ENCODE measurements at places on chromosomes 2 and 18. TPM values are rescaled to one million over a fixed set of nuclear protein-coding genes. Genes with fewer than 3 reads are reported as not detected.

DNA sequence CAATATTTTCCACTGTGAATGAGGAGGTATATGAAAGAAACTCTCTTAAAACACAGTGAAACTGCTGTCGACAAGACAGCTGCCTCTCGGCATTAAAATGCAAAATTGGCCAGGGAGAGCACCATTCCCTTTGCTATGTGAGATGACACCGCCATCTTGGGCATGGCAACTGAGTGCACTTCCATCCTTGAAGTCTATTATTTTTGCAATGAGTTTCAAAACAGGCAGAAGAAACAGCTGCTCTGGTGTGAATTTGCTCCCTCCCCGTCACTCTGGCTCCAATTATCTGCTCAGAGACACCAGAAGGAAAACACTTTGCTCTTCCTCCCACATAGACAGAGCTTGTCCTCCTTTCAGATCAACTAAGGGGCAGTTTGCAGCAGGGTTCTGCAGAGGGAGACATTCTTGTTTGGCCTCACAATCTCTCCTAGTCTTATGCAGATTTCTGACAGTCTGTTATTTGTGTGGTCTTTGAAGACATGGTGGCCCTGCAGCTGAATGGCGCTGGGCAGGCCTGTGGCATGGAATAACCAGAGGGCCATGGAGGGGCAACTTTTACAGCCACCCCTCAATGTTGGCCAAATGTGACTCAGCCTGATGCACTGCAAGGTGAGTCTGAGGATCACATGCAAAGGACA is 48.6 kb upstream of the SEC11C start:
- peaks cover 8% of the 10 kb centered on the region for H3K4me1 ChIP-seq
- H3K27ac ChIP-seq = no peak overlapping the region
- DNase-seq = peak; percentile 42
- H3K36me3 ChIP-seq = no peaks in the 10 kb centered on the region
- H3K4me3 ChIP-seq = no peak overlapping the region

GRCh38 chr2:25838152-25838756 is 40.0 kb downstream of the ASXL2 start:
- no peak overlapping the region for H3K27ac ChIP-seq
- H3K4me3 ChIP-seq = no peak overlapping the region
- no peaks in the 10 kb centered on the region for H3K4me1 ChIP-seq

- no peaks in the 10 kb centered on the region for H3K27me3 ChIP-seq
- no peak overlapping the region for H3K27ac ChIP-seq
- no peak overlapping the region for H3K4me3 ChIP-seq
Measured at GRCh38 chr2:167504061-167504460, 615.8 kb downstream of the XIRP2 start.

DNA sequence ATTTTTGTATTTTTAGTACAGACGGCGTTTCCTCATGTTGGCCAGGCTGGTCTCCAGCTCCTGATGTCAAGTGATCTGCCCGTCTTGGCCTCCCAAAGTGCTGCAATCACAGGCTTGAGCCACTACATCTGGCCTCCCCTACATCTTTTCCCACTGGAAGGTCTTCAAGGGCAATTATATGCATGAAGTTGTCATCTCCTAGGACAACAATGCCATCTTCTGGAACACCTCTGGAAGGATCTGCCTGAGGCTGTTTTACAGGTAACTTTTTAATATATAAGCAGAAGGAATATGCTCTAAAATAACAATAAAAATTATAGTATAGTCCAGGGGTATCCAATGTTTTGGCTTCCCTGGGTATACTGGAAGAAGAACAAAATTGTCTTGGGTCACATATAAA is 321.4 kb downstream of the AFF3 start:
- no peaks in the 10 kb centered on the region for H3K36me3 ChIP-seq
- H3K4me3 ChIP-seq = no peak overlapping the region

DNA sequence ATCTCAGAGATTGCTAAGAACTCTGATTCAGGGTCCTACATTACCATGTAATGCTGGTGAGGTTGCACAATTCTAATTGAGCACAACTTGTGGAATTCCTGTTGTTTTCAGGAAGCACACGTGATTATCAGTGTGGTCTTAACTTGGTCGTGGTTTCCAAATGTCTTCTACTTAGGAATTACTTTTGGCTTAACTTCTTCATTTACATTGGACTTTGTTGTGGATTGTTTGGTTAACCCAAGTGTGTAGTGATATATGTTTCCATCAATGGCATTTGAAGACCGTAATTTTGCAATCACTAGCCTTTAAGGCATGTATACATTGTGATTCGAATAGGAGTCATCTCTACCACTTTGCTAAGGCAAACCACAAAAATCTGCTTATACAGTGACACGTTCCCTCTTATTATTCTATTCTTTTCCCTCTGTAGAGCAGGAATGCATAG is 373.3 kb downstream of the IRS1 start:
- no peak overlapping the region for H3K27ac ChIP-seq
- no peaks in the 10 kb centered on the region for H3K27me3 ChIP-seq
- H3K36me3 ChIP-seq = no peaks in the 10 kb centered on the region
- H3K4me1 ChIP-seq = peaks cover 5% of the 10 kb centered on the region

DNA sequence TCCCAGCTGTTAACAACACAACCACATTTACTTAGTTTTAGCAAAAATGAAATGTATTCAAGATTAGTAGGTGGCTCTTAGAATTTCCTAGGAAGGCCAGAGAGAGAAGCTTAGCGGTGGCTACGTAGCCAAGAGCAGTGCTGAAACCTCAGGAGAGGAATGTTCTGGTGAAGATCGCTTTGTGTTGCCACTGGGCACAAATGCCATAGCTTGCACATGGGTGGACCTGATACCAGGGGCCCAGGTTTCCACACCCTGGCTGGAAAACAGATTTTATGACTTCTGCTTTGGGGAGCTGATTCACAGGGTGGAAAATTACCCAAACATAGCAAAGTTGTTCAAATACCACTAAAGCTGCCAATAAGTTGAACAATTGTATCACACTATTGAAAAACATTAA is 43.4 kb downstream of the THUMPD2 start:
- H3K4me3 ChIP-seq = no peak overlapping the region
- H3K27ac ChIP-seq = no peak overlapping the region
- H3K27me3 ChIP-seq = no peaks in the 10 kb centered on the region
- no peak for DNase-seq
- peaks cover 5% of the 10 kb centered on the region for H3K36me3 ChIP-seq

DNA sequence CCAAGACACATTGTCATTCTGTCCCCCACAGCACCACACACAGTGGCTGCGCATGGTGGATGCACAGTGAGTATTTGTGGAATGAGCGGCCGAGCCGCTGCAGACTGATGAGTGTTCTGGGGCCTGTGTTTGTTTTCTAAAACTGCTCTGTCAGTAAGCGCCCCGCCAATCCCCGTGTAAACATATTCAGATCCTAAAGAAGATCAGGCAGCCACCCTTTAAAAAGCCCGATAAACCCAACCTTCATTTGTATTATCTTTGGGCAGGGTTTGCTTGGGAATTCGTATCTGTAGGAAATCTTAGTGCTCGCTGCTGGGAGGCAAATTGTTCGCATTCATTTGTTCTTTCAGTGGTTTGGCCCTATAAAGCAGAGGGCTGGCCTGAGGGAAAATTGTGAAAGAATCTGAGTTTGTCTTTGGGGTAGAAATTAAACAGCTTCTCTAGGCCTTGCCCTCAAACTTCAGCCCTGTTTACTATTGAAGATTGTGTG is 68.6 kb downstream of the TGOLN2 start:
- peak overlapping the region; percentile 94 for H3K27ac ChIP-seq
- H3K27me3 ChIP-seq = no peaks in the 10 kb centered on the region
- no peaks in the 10 kb centered on the region for H3K36me3 ChIP-seq
- H3K4me3 ChIP-seq = 0 out of 2 replicates have a peak overlapping the region, but pooled peaks have one; percentile 3
- peak; percentile 75 for DNase-seq

- no peaks in the 10 kb centered on the region for H3K4me1 ChIP-seq
- DNase-seq = no peak
- H3K36me3 ChIP-seq = no peaks in the 10 kb centered on the region
- H3K4me3 ChIP-seq = no peak overlapping the region
Measured at GRCh38 chr2:239814861-239815601, 210.1 kb downstream of the NDUFA10 start.

- H3K36me3 ChIP-seq = peaks cover 8% of the 10 kb centered on the region
- no peaks in the 10 kb centered on the region for H3K27me3 ChIP-seq
- H3K27ac ChIP-seq = no peak overlapping the region
- no peak for DNase-seq
- no peak overlapping the region for H3K4me3 ChIP-seq
Measured at GRCh38 chr2:97871096-97871780, 124.5 kb downstream of the TMEM131 start.

DNA sequence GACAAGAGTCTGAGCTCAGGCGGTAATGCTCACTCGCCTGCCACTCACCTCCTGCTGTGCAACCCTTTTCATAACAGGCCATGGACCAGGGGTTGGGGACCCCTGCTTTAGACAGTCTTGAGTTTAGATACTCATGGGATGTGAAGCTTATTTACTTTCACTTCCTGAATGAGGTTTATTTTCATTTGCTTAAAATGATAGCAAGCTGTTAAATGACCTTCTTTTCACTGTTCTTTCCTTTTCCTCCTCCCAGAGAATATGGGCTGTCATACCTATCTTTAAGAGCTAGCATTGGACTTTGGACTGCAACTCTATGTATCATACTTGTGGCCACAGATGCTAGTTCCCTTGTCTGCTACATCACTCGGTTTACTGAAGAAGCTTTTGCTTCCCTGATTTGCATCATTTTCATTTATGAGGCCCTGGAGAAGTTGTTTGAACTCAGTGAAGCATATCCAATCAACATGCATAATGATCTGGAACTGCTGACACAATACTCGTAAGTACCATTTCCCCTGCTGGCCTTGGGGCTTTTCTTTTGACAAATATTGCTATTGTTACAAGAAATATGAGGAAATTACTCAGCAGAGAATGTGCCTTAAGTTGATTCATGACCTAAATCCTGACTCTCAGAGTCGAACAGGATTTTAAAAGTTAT is 168.5 kb downstream of the DPP4 start:
- H3K27ac ChIP-seq = no peak overlapping the region
- no peak overlapping the region for H3K4me3 ChIP-seq
- H3K4me1 ChIP-seq = no peaks in the 10 kb centered on the region
- H3K36me3 ChIP-seq = no peaks in the 10 kb centered on the region
- DNase-seq = no peak
- no peaks in the 10 kb centered on the region for H3K27me3 ChIP-seq

DNA sequence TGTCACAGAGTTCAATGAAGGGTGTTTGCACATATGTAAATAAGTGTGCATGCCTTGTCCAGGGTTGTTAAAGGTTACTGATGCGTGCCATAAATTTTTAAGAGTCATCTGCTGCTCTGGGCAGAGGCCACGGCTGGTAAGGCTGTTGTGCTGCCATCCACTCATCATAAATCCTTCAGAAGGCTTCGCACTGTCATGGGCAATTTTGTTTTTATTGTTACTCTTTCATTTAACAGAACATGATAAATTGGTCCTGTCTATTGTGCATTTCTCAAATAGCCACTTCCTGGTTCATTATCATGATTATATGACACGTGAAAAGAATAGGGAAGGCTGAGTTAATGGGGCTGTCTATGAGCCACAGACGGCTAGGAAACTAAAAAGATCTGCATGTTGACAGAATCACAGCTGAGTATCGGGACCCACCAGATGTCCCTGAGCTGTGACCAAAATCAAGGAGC is 634.3 kb upstream of the SOX11 start:
- no peaks in the 10 kb centered on the region for H3K36me3 ChIP-seq
- no peak overlapping the region for H3K4me3 ChIP-seq
- no peaks in the 10 kb centered on the region for H3K27me3 ChIP-seq
- no peaks in the 10 kb centered on the region for H3K4me1 ChIP-seq
- no peak for DNase-seq

DNA sequence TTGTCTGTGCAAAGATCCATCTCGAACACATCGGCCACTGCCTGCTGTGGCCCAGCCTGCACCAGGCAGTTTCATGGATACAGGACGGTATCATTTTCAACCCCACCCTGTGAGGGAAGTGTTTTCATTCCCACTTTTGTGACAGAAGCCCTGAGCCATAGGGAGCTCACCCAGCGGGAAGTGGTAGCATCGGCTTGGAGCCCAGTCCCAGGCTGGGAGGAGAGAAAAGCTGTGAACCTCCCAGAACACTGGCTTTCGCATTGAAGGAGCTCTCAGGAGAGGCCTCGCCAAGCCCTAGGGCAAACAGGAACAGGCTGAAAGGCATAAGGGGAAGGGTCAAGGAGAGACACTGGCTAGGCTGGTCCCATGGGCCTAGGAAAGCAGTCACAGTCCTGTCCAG is 166.1 kb downstream of the TFCP2L1 start:
- H3K36me3 ChIP-seq = no peaks in the 10 kb centered on the region
- H3K4me3 ChIP-seq = no peak overlapping the region
- H3K4me1 ChIP-seq = no peaks in the 10 kb centered on the region
- H3K27ac ChIP-seq = no peak overlapping the region

GRCh38 chr18:24677011-24677410 is 216.6 kb downstream of the HRH4 start:
- H3K4me3 ChIP-seq = no peak overlapping the region
- no peak for DNase-seq
- H3K27ac ChIP-seq = no peak overlapping the region

- H3K4me3 ChIP-seq = no peak overlapping the region
- H3K4me1 ChIP-seq = 0 out of 2 replicates have a peak, but pooled peaks cover 4% of the 10 kb centered on the region
- no peak overlapping the region for H3K27ac ChIP-seq
- H3K27me3 ChIP-seq = no peaks in the 10 kb centered on the region
Measured at GRCh38 chr2:60337142-60337497, 216.3 kb downstream of the BCL11A start.

DNA sequence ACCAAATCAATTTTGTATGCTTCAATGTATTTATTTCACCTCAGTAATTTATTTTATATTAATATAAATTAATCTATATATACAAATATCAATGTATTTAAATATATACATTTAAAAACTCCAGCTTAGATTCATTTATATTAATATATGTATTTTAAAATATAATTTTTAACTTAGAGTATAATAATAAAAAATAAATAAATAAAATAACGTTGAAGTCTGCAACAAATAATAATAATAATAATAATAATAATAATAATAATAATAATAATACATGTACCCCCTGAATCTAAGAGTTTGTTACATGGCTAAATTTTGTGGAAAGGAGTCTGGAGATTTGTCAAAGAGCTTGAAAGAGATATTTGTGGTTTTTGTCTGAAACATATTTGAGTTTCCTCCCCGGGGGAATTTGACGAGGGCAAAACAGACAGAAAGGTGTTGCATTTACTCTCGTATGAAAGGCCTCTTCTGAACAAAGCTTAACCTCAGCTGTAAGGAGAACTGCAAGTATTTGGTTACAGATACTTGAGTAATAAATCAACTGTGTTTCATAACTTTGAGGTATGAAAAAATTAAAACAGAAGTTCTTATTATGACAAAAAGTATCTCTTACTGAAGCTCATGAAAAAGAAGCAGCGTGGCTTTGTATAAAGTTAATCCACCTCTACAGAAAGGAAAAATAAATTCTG is 93.4 kb downstream of the CDH19 start:
- H3K27me3 ChIP-seq = no peaks in the 10 kb centered on the region
- H3K4me1 ChIP-seq = peaks cover 7% of the 10 kb centered on the region
- no peak overlapping the region for H3K27ac ChIP-seq
- no peak overlapping the region for H3K4me3 ChIP-seq
- H3K36me3 ChIP-seq = no peaks in the 10 kb centered on the region

PSMA8 gene
- total RNA-seq = not detected

MSH2 gene
- 261 TPM for total RNA-seq

COL4A3 gene
- 1.2 TPM for total RNA-seq

STPG4 gene
- 0.28 TPM for total RNA-seq

MAPK4 gene
- total RNA-seq = 8.5 TPM

Measured in GM23338 (cell line).